ENCODE measurements at places on chromosomes 2 and 18. TPM values are rescaled to one million over a fixed set of nuclear protein-coding genes. Genes with fewer than 3 reads are reported as not detected.

The SLC14A1 gene
- 2.4 TPM for polyA plus RNA-seq

The SF3B1 gene
- polyA plus RNA-seq, result 276 TPM

The PLGLB1 gene
- polyA plus RNA-seq, result 0.89 TPM

DNA sequence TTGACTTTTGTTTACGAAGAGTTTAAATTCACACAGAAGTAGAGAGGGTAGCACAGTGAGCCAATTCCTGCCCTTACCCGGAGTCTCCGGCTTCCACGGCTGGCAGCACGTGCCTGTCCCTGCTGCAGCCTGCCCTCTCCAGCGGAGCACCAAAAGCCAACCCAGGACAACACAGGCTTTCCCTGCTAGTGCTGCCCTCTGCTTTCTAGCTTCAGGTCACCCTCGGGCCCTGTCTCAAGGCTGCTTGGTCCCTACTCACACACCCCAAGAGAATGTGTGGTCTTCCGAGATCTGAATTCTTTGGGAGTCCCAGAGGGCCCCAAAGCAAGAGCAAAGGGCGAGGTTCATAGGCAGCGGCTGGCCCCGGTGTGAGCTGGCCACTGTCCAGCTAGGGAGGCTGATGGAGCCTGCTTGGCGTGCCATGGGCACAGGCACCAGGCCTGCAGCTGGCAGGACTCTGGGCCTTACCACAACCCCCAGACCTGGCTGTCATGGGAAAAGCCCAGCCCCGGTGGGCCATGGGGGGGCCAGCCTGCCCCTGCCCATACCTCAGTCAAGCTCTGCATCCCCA, 7.0 kb upstream of the HS6ST1 start:
- no peak overlapping the region for H3K4me3 ChIP-seq
- H3K27me3 ChIP-seq, result no peaks in the 10 kb centered on the region
- DNase-seq, result peak; percentile 49
- H3K36me3 ChIP-seq, result no peaks in the 10 kb centered on the region
- H3K27ac ChIP-seq, result peak overlapping the region; percentile 28
- peaks cover 3% of the 10 kb centered on the region for H3K4me1 ChIP-seq

DNA sequence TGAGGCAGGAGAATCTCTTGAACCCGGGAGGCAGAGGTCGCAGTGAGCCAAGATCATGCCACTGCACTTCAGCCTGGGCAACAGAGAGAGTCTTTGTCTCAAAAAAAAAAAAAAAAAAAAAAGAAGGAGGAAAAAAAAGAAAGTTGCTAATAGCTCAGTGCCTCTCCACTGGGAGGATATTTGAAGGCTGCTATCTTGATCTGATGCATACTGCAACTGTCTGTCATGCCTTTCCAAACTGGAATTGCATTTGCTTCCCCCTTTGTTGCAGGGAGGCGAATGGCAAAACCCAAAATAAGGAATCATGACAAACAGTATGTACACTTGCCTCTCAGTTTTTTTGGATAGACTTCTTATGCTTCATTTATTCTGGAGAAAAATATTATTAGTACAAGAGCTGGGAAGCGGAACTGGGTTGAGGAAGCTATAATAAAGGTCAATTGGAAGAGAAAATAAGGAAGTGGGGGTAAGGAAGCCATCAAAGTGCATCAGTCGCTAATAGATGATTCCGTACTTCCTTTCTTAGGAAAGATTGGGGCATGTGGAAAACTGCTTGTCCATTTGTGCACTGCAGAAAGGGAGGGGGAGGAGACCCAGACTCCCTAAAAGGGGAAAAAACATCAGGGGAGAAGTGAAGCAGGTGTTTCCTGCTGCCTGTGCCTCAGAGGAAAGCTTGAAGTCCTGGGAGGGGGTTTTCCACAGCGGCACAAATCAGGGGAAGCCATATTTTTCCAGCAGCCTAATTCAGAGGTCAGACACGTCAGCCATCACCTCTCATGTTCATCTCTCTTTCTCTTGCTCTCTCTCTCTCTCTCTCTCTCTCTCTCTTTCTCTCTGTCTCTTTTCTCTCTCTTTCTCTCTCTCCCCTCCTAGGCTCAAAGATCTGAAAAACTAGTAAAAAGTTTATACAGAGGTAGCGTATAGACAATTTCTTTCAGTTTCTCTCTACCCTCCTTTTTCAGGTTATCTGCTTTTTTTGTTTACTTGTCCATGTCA, 301.4 kb upstream of the TNP1 start:
- no peak overlapping the region for H3K4me3 ChIP-seq
- H3K27ac ChIP-seq, result no peak overlapping the region
- no peak for DNase-seq
- H3K36me3 ChIP-seq, result no peaks in the 10 kb centered on the region
- no peaks in the 10 kb centered on the region for H3K27me3 ChIP-seq

GRCh38 chr2:24272907-24273306, 87.4 kb downstream of the ITSN2 start:
- no peak for DNase-seq
- no peak overlapping the region for H3K4me3 ChIP-seq
- H3K36me3 ChIP-seq, result peaks cover 38% of the 10 kb centered on the region
- no peaks in the 10 kb centered on the region for H3K4me1 ChIP-seq
- no peak overlapping the region for H3K27ac ChIP-seq

DNA sequence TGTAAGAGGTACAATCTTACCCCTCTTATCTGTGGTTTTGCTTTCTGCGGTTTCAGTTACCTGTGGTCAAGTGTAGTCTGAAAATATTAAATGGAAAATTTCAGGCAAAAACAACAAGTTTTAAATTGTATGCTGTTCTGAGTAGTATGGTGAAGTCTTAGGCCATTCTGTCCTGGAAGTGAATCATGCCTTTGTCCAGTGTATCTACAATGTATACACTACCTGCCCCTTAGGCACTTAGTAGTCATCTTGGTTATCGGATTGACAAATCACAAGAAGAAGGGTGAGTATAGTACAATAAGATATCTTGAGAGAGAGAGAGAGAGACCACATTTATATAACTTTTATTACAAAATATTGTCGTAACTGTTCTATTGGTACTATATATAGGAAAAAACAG, 43.5 kb downstream of the RAB3GAP1 start:
- H3K4me1 ChIP-seq, result no peaks in the 10 kb centered on the region
- no peak for DNase-seq
- H3K27ac ChIP-seq, result no peak overlapping the region
- no peak overlapping the region for H3K4me3 ChIP-seq
- peaks cover 52% of the 10 kb centered on the region for H3K36me3 ChIP-seq
- H3K27me3 ChIP-seq, result no peaks in the 10 kb centered on the region

GRCh38 chr2:103960129-103960513, 893.8 kb upstream of the POU3F3 start:
- H3K27ac ChIP-seq, result no peak overlapping the region
- no peaks in the 10 kb centered on the region for H3K36me3 ChIP-seq
- H3K27me3 ChIP-seq, result no peaks in the 10 kb centered on the region
- DNase-seq, result no peak

- DNase-seq, result no peak
- H3K4me1 ChIP-seq, result no peaks in the 10 kb centered on the region
- H3K27me3 ChIP-seq, result no peaks in the 10 kb centered on the region
- no peaks in the 10 kb centered on the region for H3K36me3 ChIP-seq
- no peak overlapping the region for H3K4me3 ChIP-seq
These were observed 131.9 kb upstream of the SPATS2L start for GRCh38 chr2:200174433-200175216.

DNA sequence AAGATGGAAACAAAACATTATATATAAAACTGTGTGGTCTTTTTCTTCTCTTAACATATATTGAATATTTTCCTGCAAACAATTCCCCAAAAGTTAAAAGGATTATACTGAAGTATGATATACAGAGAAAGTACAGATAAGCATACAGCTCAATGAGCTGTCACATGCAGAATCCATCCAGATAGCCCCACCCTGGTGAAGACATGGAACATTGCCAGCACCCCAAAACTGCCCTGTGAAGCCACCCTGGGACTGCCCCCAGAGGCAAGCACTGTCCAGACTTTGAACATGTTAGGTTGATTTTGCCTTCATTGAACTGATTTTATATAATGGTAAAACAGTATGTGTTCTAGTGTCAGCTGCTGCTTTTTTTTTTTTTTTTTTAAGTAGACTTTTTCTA, 112.3 kb upstream of the IL1R2 start:
- no peaks in the 10 kb centered on the region for H3K27me3 ChIP-seq
- no peak overlapping the region for H3K27ac ChIP-seq

DNA sequence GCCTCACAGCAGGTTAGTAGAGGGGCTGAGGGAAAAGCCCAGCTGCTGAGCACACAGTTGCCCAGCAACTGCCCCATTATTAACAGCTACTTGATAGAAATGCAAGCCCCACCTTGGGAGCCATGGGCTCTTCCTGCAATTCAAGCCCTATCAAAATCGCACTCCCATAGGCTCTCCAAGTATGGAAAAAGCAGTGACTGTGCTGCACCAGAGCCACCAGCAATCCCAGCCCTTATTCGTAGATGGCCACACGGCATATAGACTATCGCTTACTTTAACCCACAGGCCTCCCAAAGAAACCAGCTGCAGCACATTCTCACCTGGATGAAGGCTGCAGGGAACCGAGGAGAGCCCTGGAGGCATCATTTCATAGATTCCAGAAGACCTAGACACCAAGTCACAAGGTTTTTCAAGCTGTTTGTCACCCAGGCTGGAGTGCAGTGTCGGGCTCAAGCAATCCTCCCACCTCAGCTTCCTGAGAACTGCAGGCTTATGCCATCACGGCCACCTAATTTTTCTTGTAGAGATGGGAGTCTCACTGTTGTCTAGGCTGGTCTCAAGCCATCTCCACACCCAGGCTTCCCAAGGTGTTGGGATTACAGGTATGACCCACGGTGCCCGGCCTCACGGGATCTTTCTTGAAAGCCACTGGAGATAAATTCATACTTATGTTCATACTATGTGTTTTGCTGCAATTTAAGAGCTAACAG, 11.3 kb downstream of the NCL start:
- no peaks in the 10 kb centered on the region for H3K4me1 ChIP-seq
- H3K27me3 ChIP-seq, result no peaks in the 10 kb centered on the region
- H3K4me3 ChIP-seq, result no peak overlapping the region
- no peak for DNase-seq

DNA sequence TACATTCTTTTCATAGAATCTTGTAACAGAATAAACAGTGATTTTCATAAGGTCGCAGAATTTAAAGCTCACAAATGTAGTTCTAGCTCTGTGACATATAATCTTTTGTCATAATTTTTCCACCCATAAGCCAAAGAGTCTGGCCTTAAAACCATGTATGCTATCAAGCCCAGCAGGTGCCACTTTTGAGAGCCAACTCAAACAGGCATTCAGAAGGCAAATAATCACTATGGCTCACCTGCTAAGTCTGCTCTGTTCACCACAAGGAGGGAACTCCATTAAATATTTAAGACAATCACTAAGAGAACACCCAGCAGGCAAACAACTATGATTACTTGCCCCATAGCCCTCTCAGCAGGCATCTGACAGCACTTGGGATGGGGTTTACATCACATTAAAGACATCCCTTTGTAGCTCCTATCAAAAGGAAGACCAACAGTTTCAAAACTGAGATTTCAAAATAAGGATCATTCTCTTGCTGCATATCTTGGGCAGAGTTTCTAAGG, 241.6 kb downstream of the PDE11A start:
- no peaks in the 10 kb centered on the region for H3K4me1 ChIP-seq
- DNase-seq, result no peak
- no peak overlapping the region for H3K4me3 ChIP-seq
- no peak overlapping the region for H3K27ac ChIP-seq
- H3K27me3 ChIP-seq, result no peaks in the 10 kb centered on the region

DNA sequence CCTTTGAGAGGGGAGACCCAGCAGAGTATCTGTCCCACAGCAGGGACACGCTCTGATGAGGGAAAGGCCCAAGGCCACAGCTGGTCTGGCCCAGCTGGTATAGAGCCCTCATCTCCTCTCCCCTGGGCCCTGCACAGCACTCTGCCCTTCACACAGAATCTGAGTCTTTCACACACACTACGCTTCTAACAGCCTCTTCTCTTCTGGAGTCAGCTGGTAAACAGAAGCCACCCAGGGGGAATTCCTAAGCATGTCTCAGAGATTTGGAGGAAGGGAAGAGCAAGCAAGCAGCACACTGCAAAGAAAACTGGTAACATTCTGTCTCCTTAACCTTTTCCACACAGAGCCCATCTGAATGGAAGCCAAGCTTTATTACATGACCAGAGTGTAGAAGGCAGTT, 121.1 kb upstream of the ACAA2 start:
- H3K4me3 ChIP-seq, result no peak overlapping the region
- H3K27me3 ChIP-seq, result no peaks in the 10 kb centered on the region
- DNase-seq, result no peak
- H3K4me1 ChIP-seq, result no peaks in the 10 kb centered on the region
- H3K36me3 ChIP-seq, result no peaks in the 10 kb centered on the region
- H3K27ac ChIP-seq, result peak overlapping the region; percentile 69

GRCh38 chr2:19026261-19026660, 332.2 kb downstream of the OSR1 start:
- no peaks in the 10 kb centered on the region for H3K4me1 ChIP-seq
- no peak overlapping the region for H3K4me3 ChIP-seq
- no peaks in the 10 kb centered on the region for H3K27me3 ChIP-seq
- no peaks in the 10 kb centered on the region for H3K36me3 ChIP-seq

Measured in SK-N-SH (cell line).